ENCODE measurements at places on chromosomes 7 and 10.

DNA sequence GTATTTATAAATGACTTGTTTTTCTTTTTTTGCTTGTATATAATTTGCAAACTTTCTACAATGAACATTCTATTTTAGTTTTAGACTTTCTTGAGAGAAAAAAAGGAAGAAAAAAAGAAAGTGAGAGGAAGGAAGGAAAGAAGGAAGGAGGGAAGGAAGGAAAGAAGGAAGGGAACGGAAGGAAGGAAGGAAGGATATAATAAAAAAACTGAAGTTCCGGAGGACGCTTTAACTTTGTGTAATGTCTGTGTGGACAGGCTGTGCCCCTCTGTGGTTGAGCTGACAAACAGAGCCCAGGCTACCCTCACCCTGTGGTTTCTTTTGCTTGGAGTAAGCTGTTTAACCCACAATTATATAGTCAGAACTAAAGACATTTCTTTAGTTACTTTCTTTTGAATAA is 108.7 kb downstream of the SEMA3D start:
- DNase-seq, result no peak

DNA sequence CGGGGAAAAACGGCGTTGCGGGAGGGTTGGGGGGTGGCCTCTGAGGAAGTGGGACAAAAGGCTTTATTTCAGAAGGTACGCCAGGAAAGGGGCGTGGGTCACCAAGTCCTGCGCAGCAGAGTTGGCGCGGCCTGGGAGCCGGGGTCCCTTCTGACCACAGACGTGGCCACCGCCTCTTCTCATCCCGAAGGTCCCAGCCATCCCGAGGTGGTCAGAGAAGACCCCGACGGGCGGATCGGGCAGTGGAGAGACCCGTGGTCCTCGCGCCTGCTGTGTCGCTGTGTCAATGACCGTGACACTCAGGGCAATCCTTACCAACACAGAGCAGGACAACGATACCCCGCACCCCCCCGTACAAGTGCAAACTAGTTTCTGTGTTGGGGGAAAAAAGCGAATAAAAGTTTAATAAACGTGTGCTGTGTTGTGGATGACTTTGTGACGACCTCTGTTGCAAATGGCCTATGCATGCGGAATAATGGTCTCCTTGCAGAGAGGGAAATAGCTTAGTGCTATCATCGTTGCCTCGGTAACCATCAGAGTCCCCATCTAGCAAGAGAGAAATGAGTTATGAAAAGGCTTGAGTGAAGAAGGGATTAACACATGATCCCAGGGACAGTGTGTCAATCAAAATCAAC is 19.4 kb upstream of the GATA3 start:
- no peak for DNase-seq

GRCh38 chr7:49643736-49644135 is 129.7 kb upstream of the VWC2 start:
- no peak for DNase-seq

DNA sequence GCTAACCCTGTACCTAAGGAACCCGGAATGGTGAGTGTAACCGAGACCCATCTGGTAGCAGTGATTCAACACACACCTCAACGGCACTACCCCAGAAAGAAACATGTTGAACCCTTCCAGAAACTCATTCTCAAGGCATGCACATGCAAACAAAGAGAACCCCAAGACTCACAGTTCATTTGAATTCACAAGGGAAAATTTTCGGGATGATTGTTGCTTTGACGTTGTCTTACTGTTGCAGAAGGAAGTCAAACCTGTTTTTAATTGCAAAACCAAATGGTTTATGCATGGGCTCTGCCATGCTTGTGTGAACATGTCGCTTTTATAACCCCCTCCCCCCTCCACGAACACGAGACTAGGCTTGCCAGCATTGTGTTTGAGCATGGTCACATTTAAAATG is 539.7 kb downstream of the GATA3 start:
- DNase-seq, result no peak

GRCh38 chr7:55019191-55019690 is 424 bp downstream of the EGFR start:
- DNase-seq, result no peak

DNA sequence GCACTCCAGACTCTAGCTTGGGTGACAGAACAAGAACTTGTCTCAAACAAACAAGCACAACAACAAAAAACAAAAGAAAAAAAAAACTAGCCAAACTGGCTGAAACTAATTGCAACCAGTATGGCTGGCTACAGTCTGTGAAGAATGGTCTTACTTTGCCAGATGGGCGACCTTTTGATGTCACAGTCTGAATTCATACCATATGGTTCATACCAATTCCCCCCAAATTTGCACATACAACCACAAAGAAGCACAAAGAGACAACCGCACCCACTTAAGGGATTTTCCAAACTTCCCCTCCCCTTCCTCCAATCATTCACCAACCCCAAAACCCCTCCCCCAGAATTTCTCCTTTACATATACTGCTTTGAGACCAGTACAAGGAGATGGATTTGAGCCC is 114.2 kb downstream of the SPAG6 start:
- DNase-seq, result no peak

GRCh38 chr10:34113504-34114225 is 701.4 kb downstream of the PARD3 start:
- DNase-seq, result no peak

DNA sequence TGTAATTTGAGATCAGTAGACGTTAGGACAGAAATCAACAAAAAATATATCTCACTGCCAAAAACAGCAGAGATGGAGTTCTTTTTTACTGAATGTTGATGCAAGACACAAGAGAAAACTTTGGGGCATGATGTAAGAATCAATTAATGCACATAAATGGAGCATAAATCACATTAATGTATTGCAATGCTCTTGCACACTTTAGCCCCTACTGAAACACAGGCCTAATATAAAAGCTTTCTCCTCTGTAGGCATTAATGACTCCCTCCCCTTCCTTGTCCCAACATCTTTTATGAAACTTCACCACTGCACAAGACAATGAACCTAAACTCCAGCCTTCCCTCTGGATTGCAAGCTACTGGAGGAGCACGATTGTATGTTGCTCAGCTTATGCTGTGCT is 58.8 kb downstream of the CACNA2D1 start:
- no peak for DNase-seq
